ENCODE measurements at places on chromosomes 5 and 9. TPM values are rescaled to one million over a fixed set of nuclear protein-coding genes. Genes with fewer than 3 reads are reported as not detected.
A peak's percentile ranks its signal among the peaks of the same experiment; 100 is the strongest.

Gene PCSK1
- polyA plus RNA-seq, result 0.16 TPM

- peak; percentile 86 for DNase-seq
Measured at GRCh38 chr5:60944904-60945812, at the start of the genes ERCC8 and NDUFAF2. Gene ERCC8, minus strand, starts transcription at chr5:60945070. Its CDS starts 62 bp downstream, at chr5:60945008. Gene NDUFAF2, plus strand, starts transcription at chr5:60945205. Its CDS starts 51 bp downstream, at chr5:60945256.

Gene PCDHGA10
- 3.5 TPM for polyA plus RNA-seq

DNA sequence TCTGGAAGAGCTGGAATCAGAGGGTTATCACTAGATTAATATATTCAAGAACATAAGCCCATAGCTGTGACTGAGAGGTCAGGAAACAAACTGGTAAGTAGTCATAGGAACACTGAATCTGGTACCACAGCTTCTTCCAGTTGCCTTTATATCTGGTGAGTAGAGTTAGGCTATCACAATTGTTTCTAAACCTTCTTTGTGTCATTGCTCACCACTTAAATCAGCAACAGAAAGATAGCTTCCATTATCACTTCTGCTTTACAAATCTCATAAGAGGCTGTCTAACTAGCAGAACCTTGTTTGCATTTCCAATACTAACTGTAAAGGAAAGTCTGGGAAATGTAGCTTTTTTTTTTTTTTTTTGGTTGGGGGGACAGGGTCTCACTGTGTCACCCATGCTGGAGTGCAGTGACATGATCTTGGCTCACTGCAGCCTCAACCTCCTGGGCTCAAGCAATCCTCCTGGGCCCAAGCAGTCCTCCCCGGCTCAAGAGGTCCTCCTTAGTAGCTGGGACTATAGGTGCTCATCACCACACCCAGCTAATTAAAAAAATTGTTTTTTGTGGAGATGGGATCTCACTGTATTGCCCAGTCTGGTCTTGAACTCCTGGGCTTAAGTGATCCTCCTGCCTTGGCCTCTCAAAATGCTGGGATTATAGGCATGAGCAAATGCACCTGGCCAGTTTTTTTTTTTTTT lies 22.0 kb downstream of the CDC42SE2 start:
- no peak for DNase-seq

- DNase-seq, result no peak
Measured at GRCh38 chr5:192691-192969, 1.3 kb downstream of the LRRC14B start.

DNA sequence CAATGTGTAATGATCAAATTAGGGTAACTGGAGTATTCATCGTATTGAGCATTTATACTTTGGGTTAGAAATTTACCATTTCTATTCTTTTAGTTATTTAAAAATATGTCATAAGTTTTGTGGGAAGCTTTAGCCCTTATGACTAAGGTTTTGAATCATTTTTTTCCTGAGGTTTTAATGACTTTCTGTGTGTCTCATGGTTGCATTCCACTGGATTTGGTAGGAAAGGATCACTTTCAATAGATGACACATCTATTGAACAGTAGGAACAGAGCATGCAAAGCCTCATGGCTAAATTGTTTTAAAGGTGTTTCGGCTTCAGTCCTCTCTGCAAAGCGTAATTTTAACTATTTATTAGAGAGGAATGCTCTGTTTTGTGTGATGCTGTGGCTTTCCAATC lies 512.4 kb upstream of the CHD1 start:
- DNase-seq, result no peak

Gene SLC1A3
- 4.7 TPM for polyA plus RNA-seq

Gene ITGA1
- polyA plus RNA-seq, result 54.2 TPM
